ENCODE measurements at places on chromosomes 12 and 14. TPM values are rescaled to one million over a fixed set of nuclear protein-coding genes. Genes with fewer than 3 reads are reported as not detected.

DNA sequence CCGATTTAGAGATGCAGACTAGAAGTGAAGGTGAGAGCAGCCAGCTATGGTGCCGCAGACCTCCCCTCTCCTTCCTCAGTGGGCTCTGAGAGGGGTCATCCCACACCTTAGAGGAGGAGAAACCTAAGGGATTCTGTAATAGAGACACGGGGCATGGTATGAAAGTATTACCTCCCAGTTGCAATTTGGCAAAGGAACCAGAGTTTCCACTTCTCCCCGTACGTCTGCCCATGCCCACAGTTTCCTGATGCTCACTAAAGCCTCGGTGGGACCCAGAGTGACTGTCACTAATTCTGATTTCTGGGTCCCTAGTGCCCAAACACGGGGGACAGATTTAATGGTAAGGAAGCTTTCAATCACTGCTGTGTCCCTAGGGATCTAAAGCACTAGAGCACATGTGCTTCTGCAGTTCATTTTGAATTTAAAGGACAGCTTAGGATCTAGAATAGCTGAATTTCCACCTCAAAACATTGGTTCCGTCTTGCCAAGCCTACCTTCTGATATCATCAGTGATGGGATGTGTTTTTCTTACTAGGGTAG, 44.1 kb downstream of the DAD1 start:
- DNase-seq, result no peak

- peak; percentile 90 for DNase-seq
Observed at GRCh38 chr14:68547305-68548193, 245.3 kb downstream of the ZFP36L1 start.

GRCh38 chr12:34399631-34400410, 377.5 kb downstream of the ALG10 start:
- DNase-seq, result no peak

Gene RTL1
- not detected for polyA plus RNA-seq

Gene SDS
- polyA plus RNA-seq, result not detected

Gene SMIM41
- polyA plus RNA-seq, result 1.9 TPM
